Activated CD4-positive, CD25-positive, alpha-beta regulatory T cell treated with anti-CD3 and anti-CD28 coated beads, Interleukin-2, amount 50 U/mL, for 72 hours (primary cell): ENCODE measurements at places on chromosomes 16 and 17.
A peak's percentile ranks its signal among the peaks of the same experiment; 100 is the strongest.

DNA sequence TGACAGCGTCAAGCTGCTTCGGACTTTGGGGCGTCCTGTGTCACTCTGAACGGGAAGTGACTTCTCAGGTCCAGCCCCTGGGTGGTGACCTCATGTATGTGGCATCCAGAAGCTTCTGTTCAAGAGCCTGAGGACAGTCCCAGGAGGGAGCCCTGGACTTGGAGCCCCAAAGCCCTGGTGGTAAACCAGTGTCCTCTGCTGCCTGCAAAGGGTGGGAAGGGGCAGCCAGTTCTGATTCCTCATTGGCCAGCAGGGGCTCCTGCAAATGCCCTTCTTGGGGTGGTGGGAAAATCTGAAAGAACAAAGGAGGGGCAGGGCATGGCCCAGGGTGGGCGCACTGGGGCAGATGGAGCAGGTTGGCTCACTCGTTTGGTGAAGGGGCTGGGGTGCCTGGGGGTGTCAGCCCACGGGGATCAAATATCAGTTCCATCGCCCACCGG is 1.6 kb downstream of the OSGIN1 start:
- no peak for DNase-seq

- DNase-seq, result no peak
These were observed 31.7 kb upstream of the ARL4D start for GRCh38 chr17:43366891-43367736.

DNA sequence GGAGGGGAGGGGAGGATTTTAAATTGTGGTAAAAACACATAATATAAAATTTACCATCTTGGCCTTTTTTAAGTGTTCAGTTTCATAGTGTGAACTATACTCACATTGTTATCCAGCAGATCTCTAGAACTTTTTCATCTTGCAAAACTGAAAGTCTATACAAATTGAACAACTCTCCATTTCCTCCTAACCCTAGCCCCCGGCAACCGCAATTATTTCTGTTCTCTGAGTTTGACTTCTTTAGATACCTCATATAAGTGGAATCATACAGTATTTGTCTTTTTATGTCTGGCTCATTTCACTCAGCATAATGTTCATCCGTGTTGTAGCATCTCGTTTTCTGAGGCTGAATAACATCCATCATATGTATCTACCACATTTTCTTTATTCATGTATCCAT is 30.0 kb upstream of the MRTFB start:
- no peak for DNase-seq

DNA sequence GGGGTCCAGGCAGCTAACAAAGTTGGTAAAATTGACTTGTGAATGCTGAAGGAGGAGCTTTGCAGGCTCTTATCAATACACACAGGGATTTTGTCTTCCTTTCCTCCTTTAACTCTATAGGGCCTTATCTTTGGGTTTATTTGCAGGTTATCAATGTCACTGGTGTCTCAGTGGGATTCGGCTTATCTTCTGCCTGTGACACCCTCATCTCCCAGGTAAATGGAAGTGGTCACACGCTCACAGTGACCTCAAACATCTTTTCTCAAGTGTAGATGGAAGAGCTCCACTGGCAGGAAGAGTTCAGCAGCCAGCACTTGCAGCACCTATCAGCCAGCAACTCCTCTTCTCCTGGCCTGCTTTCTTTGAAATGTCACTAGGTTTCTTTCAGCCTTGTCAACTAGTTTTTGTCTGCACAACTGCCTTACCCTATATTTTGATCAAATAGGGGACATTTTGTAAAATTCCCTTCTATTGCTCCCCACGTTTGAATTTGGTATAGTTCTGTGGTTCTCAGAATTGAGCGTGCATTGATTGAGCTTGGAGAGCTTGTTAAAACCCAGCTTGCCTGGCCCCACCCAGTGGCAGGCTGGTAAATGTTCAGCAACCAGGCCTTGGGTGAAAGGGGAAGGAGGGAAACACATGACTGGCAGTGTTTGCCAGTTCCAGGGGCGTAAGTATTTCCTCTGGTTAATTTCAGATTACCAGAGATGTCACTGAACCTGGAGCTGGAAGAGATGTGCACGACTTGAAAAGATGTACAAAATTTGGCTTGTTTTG is 12.8 kb downstream of the SLC47A1 start:
- no peak for DNase-seq

DNA sequence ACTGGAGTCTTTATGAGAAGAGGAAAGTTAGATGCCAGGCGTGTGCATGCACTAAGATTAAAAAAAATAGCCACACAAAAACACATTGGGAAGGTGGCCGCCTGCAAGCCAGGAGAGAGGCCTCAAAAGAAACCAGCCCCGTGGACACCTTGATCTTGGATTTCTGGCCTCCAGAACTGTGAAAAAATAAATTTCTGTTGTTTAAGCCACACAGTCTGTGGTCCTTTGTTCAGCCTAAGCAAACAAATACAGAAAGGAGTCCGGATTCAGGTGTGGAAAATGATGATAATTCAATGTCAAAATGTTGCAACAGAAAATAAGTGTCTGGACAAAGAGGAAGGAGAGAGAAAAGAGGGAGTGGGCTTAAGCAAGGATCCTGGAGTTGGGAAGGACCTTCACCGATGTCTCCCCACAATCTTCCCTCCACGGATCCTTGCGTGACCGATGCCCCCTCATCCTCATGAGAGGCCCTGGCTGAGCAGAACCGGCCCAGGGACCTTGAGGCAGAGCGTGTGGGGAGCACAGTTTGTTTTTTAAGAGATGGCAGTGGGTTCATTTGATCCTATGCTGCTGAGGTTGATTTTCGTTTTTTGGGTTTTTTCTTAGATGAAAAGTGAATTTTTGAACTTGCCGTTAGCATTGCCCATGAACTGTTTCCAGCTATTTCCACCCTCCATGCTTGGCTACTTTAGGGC is 133.2 kb downstream of the IRX3 start:
- no peak for DNase-seq

- peak; percentile 49 for DNase-seq
These were observed at the start of gene RTN4RL1 for GRCh38 chr17:2025220-2025621. Gene RTN4RL1 (minus strand): TSS chr17:2025334. CDS start chr17:2024865, 469 bp downstream.

GRCh38 chr16:21619765-21620425 is 20.5 kb downstream of the METTL9 start:
- DNase-seq, result no peak

- no peak for DNase-seq
These were observed 14.7 kb upstream of the MYO15B start for GRCh38 chr17:75572713-75573539.

GRCh38 chr17:29046473-29046839 is 3.5 kb downstream of the PIPOX start:
- DNase-seq, result no peak

- peak; percentile 65 for DNase-seq
These were observed 26.2 kb upstream of the PIK3R5 start for GRCh38 chr17:8991514-8992285.

- no peak for DNase-seq
These were observed 13.8 kb upstream of the SP2 start for GRCh38 chr17:47882247-47882646.

DNA sequence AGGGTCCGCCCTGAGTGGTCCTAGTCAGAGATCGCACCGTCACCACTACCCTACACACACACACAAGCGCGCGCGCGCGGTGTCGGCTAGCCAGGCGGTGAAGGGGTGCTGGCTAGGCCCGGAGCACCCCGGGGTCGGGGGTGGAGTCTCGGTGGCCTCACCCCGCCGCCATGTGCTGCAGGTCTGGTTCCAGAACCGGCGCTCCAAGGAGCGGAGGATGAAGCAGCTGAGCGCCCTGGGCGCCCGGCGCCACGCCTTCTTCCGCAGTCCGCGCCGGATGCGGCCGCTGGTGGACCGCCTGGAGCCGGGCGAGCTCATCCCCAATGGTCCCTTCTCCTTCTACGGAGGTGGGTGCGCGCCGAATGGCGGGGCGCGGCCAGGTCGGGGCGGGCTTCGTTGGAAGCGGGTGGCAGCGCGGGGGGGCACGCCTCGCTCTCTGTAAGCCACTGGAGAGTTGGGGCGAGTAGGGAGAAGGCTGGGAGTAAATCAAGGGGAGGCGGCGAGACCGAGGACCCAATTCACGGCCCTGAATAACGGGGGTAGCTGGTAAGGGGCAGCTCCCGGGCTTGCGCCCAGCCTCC is 4.8 kb downstream of the LHX1 start:
- DNase-seq, result peak; percentile 35

DNA sequence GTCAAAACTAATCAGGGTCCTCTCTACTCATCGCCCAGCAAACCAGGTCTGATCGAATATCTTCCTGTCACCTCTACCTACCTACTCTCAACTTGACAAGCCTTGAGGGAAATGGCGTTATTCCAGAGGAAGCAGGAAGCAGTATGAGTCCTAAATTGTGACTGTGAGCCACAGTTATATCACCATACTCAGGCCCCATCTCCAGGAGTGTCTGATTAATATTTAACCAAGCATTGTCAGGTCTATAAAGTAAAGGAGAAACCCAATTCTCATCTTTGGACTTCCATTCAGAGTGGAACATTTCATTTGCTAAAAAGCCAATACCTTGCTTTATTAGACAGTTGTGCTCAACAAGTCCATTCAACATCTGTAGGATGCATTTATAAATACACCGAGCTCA is 17.8 kb upstream of the CLEC3A start:
- no peak for DNase-seq
